Mucosa of descending colon (tissue), 3 donors: ENCODE measurements at places on chromosomes 4 and X. TPM values are rescaled to one million over a fixed set of nuclear protein-coding genes. Genes with fewer than 3 reads are reported as not detected.

DNA sequence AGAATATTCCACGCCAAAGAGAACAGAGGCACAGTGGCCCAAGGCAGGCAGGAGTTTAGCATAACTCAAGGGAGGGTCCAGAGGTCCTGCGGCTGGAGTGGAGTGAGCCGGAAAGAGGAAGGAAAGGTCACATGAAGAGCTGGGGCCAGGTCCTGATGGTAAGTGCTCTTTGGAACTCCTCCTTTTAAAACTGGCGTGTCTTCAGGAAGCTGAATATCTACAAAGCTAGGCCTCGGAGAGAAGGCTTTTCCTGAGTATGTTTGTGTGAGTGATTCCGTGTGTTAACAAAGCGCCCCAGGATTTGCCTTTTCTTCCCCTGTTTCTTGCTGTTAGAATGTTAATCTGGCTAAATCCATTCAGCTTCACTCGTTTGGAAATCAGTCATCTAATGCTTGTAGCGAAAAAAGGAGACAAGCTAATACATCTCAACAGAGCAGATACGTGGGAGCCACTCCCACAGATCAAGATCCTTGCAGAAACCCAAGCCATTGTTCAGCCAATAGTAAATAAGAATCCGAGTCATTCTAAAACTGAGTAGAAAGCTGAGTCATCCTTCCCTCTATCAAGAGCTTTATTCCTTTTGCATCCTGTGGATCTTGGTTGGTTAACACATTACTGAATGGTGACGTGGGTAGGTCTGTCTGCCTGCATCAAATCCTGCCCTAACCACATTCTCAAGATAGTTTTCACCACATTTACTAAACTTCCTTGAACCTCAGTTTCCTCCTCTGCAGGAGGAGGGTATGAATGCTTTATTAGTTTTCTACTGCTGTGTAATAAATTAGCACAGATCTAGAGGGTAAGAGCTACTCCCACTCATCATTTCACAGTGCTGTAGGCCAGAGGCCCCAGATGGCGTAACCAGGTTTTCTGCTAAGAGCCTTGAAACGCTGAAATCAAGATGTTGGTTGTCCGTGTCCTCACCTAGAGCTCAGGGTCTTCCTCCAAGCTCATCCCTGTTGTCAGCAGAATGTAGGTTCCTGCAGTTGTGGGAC is 43.2 kb upstream of the RBM47 start:
- no peak for DNase-seq

DNA sequence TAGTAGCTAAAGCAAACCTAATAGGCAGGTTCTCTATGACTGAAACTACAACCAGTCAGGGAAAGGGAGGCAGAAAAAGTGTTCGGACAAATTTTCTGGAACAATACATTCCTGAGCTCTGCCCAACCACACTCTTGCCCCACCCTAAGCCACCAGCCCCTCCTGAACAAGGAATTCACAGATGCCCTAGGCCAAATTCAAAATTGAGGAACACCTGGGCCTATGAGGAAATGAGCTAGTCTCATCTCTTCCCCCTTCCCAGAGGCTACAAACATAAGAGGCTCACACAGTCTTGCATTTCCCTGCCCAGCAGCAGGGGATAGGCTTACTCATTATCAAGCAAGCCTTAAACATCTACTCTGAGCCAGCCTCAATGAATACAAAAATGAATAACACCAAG is 284.7 kb downstream of the ZNF674 start:
- no peak for DNase-seq

WNK3 gene
- total RNA-seq, result 0.14 TPM

CTAG1B gene
- not detected for total RNA-seq

FGD1 gene
- 2.0 TPM for total RNA-seq
